ENCODE measurements at places on chromosomes 5 and 9. TPM values are rescaled to one million over a fixed set of nuclear protein-coding genes. Genes with fewer than 3 reads are reported as not detected.

The OLFM1 gene
- total RNA-seq, result 23.2 TPM

The SGCD gene
- 0.42 TPM for total RNA-seq

The BTNL3 gene
- total RNA-seq, result not detected

The LECT2 gene
- not detected for total RNA-seq

The GDA gene
- total RNA-seq, result 5.0 TPM

The SAXO1 gene
- total RNA-seq, result 0.23 TPM

The CCDC192 gene
- not detected for total RNA-seq

The KIF27 gene
- total RNA-seq, result 19.3 TPM

- no peak for DNase-seq
Observed at GRCh38 chr5:140005145-140005591, 37.9 kb downstream of the NRG2 start.

- no peak for DNase-seq
Observed at GRCh38 chr5:1329111-1329579, 15.8 kb downstream of the CLPTM1L start.

DNA sequence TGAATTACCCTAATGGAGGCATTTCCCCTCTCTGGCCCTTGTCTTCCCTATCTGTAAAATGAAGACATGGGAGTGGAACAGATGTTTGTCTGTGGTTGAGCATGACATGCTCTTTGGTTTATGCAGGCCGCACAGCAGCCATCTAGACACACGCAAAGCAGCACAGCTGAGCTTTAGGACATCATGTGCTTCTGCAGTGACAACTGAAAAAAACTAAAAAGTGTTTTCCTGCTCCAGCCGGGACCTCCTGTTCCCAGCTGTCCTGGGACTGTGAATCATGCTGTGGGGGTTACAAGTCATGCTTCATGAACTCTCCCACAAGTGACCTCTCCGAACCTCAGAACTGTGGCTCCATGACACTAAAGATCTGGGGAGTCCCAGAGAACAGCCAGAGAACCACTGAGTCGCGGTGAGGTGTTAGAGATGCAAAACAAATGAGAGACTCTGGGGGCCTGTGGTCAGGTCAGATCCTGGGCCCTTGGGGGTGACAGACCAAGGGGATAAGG is 1.7 kb downstream of the SMIM3 start:
- no peak for DNase-seq

DNA sequence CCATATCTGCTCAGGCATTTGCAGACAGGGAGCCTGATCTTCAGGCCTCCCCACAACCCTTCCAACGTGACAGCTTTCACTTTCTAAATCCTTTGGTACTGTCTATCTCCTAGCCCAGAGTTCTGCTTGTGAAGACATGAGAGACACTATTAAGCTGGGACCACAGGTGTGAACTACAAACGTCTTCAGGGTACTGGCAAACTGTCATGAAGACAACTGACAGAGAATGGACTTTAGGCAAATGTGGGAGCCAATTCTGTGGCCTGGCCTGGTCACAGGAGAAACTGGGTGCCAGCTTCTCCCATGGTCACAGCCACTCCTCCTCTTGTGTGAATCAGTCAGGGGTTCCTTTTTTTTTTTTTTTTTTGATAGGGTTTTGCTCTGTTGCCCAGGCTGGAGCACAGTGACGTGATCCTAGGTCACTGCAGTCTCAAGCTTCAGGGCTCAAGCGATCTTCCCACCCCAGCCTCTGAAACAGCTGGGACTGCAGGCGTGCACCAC is 10.4 kb downstream of the TRIM14 start:
- DNase-seq, result no peak

DNA sequence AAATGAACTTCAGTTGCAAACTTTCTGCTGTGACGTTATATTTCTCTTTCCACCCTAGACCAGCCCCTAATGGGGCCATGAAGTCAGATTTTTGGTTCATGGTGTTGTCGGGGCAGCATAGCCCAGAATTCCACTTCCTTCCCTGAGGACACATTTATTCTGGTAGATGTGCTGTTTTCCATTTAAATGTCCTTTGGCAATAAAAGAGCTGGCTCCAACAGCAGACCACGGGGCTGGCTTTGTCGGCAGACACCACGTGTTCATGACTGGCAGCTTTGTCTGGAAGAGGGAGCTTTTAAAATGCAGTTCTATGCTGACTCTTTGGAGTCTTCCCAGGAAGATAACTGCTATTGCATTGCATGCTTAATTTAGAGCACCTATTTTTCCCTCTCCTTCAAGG is 17.6 kb upstream of the LCP2 start:
- no peak for DNase-seq

DNA sequence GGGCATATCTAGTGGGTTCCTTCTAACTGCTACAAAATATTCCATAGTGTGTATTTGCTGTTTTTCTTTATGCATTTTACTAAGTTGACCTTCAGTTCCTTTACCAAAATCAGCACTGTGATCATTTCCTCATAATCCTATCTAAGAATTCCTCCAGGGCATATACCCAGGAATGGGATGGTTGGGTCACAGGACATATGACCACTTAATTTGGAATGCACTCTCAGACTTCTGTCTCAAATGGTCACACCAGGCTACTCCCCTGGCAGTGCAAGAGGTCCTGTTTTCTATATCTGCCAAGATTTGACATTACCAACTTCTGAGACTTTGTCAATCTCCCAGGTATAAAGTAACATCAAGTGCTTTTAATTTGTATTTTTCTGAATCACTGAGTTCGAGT is 63.9 kb downstream of the ADAMTS12 start:
- DNase-seq, result no peak

DNA sequence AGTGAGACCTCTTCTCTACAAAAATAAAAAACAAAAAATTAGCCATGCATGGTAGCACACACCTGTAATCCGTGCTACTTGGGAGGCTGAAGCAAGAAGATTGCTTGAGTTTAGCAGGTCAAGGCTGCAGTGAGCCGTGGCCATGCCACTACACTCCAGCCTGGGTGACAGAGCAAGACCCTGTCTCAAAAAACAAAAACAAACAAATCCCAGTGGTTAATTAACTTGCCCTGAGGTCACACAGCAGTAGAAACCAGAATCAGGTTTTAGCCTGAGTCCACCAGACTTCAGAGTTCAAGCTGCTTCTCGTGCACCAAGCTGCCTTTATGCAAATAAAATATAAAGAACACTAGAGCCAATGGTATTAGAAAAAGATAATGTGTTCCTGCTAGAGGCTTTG is 169.7 kb downstream of the GOLPH3 start:
- no peak for DNase-seq

- peak; percentile 68 for DNase-seq
Observed at GRCh38 chr5:172059661-172060100, 53.2 kb upstream of the FBXW11 start.

DNA sequence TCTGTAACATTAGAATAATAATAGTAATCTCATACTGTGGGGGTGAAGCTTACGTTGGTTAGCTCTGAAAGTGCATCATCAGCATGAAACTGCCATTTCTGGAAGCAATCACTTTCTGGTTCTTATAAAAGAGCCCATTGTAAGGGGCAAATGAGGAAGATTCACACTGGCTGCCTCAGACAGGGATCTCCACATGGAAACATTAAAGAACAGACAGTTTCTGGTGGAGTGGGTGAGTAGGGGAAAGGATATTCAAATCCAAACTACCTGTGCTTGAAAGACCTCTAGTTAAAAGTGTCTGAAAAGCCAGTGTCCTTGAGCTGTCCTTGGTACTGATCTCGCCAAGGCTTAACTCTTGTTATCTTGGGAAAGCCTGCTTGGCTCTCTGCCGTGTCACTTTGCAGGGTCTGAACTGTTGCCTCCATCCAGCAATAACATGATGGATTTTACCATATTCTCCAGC is 19.1 kb upstream of the SLC31A2 start:
- peak; percentile 81 for DNase-seq

DNA sequence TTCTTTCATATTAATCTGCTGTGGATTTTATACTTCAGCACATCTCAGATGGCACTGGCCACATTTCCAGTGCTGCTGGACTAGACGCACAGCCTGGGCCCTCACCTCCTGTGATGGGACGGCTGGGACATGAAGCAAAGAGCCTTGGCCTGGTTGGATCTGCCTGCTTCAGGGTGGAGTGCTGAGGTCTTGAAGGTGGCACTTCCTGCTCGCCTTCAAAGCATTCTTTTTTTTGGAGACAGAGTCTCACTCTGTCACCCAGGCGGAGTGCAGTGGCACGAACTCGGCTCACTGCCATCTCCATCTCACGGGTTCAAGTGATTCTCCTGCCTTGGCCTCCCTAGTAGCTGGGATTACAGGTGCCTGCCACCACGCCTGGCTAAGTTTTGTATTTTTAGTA is 73.1 kb downstream of the RAPGEF1 start:
- DNase-seq, result no peak
